CD4-positive, CD25-positive, alpha-beta regulatory T cell (primary cell): ENCODE measurements at places on chromosomes 7 and 10.

DNA sequence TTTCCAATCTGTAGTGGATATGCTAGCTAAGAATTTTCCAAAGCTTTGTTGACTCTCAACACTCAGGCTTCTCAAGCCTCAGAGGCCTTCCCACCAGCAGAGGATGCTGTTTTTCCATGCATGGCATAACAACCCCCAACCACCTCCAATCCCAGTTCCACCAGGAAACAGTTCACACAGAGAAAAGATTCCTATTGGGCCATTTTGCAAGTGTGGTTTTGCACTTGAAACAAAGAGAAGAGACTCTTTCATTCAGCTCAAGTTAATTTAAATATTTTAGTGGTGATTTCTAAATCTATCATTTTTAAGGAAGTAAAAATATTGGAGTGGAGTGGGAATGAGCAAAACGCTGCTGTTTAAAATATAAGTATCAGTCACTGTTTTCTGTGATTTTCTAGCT, 105.6 kb upstream of the COL1A2 start:
- DNase-seq = no peak

GRCh38 chr10:49290131-49290530, 8.8 kb upstream of the C10orf71 start:
- DNase-seq = no peak

DNA sequence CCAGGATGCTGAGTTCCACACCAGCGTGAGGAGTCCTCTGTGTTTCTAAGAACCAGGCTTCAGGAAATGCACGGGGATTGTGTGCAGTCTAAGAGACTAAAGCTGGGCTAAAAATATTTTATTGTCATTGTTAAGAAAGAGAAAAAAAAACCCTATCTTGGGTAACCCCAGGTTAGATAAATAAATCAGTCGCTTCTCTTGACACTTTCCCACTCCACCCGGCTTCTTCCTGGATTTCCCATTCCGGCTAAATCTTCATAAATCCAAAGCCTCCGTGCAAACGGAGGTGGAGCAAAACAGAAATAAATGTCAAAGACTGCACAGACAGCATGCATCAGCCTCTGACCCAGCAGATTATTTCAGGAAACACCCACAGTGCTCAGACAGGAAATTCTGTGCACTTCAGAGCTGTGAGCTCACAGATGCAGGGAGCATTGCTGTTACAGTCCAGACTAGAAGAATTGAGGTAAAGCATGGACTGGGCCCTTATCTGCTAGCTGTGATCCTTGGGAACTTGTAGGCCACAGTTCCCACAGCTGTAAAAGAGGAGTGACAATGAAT, 44.8 kb upstream of the GRID1 start:
- DNase-seq = no peak

DNA sequence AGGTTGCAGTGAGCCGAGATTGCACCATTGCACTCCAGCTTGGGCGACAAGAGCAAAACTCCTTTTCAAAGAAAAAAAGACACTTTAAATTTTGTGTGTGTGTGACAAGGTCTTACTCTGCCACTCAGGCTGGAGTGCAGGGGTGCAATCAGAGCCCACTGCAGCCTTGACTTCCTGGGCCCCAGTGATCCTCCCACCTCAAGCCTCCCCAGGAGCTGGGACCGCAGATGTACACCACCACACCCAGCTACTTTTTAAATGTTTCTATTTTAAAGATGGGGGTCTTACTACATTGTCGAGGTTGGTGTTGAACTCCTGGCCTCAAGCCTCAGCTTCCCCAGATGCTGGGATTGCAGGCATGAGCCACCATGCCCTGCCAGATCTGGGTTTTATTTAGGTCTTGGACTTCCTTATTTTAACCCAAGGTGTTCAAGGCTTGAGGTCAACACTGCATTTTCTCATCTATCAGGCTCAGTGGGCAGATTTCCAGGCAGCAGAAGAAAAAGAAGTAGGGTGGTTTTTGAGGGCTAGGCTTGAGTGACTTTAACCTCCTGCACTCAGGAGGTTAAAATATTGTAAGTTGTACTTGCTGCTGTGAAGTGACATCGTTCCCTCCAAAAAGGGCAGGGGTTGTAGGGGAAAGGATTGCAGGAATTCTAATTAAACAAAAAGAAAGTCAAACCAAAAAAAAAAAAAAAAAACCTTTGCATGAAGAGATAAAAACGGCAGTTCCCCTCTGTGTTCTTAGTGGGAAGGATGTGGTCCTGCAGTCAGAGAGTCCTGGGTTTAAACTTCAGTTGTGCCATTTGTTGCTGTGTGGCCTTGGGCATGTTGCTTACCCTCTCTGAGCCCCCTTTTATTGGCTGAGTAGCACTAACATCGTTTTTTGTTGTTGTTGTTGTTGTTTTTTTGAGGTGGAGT, 71.5 kb downstream of the CARD11 start:
- DNase-seq = no peak

GRCh38 chr7:37491919-37492694, 43.4 kb upstream of the ELMO1 start:
- DNase-seq = no peak

DNA sequence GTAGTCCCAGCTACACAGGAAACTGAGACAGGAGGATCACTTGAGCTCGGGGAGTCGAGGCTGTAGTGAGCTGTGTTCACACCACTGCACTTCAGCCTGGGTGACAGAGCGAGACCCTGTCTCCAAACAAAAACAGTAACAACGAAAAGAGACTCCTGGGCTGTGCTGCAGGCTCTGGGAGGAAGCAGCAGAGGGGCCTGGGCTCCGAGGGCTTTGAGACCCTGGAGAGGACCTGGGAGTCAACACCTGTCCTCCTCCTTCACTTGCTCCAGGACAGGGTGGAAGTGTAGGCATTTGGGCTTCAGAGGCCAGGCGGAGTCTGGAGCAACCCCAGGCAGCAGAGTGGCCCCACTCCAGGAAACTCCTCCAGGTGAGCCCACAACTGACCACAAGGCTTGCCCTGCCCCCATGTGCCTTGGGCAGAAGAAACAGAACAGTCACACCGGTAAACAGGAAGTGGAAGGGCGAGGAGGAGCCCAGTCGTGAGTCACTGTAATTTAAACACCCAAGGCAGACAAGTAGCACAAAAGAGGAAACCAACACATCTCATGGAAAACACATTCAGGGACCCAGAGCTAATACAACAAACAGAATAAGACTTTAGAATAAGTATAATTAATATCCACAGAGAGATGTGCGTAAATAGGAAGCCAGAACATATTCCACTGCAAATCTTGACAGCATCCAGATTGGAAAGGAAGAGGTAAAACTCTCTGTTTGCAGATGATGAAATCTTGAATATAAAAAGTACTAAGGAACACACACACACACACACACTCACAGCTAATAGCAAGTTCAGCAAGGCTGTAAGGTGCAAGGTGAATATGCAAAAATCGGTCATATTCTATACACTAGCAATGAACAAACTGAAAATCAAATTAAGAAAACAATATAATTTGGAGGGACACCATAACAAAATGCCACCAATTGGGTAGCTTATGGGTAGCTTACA, 20.5 kb upstream of the RASGEF1A start:
- DNase-seq = no peak

- no peak for DNase-seq
Observed at GRCh38 chr7:95471071-95471470, 14.7 kb upstream of the ASB4 start.

GRCh38 chr7:100372256-100372655, 1.0 kb upstream of the PILRA start:
- DNase-seq = no peak

DNA sequence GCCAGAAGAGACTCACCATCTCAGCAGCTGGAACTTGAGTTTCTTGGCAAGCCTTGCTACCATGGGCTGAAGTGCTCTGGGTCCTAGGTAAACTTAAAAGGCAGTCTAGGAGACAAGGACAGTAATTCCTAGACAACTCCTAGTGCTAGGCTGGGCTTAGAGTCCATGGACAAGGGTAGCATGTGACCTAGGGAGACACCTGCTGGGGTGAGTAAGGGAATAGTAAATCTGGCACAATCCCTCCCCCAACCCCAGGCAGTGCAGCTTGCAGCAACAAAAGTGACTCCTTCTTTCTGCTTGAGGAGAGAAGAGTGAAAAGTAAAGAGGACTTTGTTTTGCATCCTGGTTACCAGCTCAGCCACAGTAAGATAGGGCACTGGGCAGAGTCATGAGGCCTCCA, 316.5 kb upstream of the IMMP2L start:
- no peak for DNase-seq

- no peak for DNase-seq
Observed at GRCh38 chr10:71230656-71231025, 18.3 kb downstream of the UNC5B start.

DNA sequence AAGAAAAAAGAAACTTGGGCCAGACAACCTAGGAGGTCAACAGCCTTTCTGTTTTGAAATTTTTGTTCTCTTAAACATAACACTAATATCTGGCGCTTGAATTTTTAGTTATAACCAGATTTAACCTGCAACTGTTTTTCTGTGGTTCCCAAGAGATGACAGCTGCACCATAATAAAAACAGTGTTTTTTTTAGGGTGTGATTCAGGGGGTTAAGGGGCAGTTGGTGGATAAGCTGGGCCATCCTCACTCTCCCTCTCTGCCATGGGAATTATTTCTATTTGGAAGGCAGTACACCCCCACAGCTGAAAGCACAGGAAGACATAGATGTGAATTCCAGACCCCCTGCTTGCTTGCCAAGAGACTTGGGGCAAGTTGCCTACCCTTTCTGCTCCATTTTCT, 20.1 kb upstream of the TM9SF3 start:
- no peak for DNase-seq

DNA sequence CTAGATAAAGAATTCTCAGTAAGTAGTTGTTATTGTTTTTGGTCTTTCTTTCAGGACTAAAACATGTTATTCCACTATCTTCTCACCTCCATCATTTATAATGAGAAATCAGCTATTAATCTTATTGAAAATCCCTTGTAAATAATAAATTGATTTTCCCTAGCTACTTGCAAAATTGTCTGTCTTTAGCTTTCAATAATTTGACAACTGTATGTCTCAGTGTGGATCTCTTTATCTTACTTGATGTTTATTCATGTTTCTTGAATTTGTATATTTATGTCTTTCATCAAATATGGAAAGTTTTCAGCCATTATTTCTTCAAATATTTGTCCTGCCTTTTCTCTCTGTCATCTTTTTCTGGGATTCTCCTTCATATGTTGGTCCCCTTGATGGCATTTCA, 117.1 kb upstream of the ANTXRL start:
- DNase-seq = no peak

DNA sequence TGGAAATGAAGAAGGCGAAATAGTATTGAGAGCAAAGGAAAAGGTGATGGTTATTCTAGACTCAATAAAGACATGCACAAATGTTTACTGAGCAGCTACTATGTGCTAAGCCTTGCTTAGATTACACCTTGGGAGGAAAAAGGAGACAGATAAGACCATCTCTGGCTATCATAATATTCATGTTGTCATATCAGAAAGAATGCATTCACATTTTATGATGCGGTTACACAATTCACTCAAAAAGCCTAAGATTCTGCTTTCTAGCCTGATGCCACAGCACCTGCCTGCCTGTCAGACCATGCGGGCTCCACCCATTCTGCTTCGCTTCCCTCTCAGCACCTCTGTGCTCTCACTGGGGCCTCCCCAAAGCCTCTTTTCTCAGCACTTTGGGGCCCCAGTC, 100.9 kb downstream of the JCAD start:
- no peak for DNase-seq

DNA sequence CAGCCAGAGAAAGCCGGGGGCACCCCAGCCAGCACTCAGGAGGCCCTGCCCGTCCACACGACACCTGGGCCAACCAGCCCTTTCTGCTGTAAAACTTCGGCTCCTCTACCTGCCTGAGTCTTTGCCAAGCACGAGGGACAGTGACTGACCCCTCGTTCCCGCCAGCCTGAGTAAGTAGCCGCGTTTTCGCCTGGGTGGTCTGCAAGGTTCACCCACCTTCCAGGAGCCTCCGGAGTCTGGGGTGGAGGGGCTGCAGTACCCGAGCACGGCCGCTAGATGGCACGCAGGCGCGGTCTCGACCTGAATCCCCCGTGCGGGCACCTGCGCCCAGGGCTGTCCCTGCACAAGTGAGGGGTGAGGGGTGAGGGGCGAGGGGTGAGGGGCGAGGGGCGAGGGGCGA, 192.7 kb downstream of the PTPRN2 start:
- DNase-seq = no peak

GRCh38 chr7:14457568-14458453, 444.7 kb downstream of the DGKB start:
- DNase-seq = peak; percentile 45

DNA sequence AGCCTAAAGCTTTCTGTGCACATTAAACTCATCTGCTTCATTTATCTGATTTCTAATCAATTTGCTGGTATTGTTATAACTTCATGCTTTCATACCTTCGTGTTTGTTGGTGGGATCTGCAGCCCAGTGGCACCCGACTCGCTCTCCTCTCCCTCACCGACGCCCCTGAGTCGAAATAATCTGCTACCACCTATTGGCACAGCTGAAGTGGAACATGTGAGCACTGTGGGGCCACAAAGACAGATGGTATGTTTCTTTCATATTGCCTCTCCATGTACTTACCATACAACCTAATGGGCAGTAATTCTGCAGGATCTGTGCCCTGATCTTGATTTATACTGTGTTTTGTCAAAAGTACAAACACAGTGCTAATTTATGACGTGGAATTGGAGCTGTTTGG, 12.4 kb downstream of the DNAJC9 start:
- no peak for DNase-seq

GRCh38 chr7:92020636-92021035, 80.0 kb downstream of the AKAP9 start:
- DNase-seq = no peak

- no peak for DNase-seq
Observed at GRCh38 chr10:22723343-22723779, 9.0 kb upstream of the PIP4K2A start.

- peak; percentile 93 for DNase-seq
Observed at GRCh38 chr7:44460325-44460724, 30.1 kb downstream of the NUDCD3 start.

DNA sequence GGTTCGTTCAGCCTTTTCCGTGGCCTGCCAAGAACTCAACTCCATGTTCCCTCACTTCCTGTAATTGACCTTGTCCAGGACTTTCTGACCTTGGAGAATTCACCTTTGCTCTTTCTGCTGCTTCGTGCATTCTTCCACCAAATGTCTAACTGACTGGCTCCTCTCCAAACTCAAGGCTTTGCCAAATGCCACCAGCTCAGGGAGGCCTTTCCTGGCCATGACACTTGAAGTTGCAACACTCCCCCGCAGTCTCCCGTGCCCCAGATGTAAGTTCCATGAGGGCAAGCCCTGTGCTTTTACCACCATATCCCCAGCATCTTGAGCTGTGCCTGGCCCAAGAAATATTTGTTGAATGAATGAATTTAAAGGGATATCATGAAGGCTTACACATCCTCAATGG, 238.4 kb downstream of the ARHGAP21 start:
- no peak for DNase-seq

DNA sequence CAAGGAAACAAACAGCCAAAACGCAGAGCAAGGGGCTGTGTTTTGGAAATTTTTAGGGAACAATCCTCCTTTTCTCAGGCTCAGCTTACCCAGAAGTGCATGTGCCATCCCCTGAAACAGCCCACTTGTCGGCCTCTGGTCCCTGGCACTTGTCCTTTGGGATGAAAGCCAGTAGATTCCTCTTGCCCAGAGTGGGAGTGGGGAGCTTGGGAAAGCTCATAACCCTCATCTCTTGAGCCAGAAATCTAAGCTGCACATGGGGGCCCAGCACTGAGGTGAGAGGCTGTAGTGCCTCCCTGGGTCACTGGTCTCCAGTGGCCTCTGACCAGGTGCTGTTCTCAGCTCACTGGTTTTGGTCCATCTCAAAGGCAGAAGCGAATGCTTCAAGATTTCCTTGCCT, 150.3 kb downstream of the RNF216 start:
- no peak for DNase-seq
